ENCODE measurements at places on chromosomes 5 and 9. TPM values are rescaled to one million over a fixed set of nuclear protein-coding genes. Genes with fewer than 3 reads are reported as not detected.
A peak's percentile ranks its signal among the peaks of the same experiment; 100 is the strongest.

DNA sequence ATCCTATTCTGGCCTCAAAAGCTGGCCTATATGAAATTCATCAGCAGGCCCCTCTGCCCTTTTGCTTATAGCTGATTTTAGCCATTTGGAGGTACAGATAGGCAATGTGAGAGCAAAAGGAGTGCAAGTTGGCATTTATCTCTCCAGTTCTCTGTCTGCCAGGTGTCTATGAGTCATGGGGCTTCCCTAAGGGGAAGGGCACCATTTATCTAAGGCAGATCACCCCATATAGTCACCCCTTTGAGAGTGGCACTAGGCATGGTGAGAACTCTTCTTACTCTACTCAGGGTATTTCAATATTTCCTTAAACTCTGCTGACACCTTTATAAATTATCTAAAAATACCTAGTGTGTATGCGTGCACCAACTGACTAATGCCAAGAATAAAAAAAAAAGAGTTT is 314.7 kb upstream of the CDH6 start:
- no peak for DNase-seq
- no peaks in the 10 kb centered on the region for H3K27me3 ChIP-seq
- H3K27ac ChIP-seq, result no peak overlapping the region
- no peaks in the 10 kb centered on the region for H3K36me3 ChIP-seq
- H3K4me3 ChIP-seq, result no peak overlapping the region
- no peaks in the 10 kb centered on the region for H3K4me1 ChIP-seq

GRCh38 chr5:133669472-133669871 is 57.1 kb upstream of the FSTL4 start:
- H3K27ac ChIP-seq, result no peak overlapping the region
- H3K36me3 ChIP-seq, result no peaks in the 10 kb centered on the region
- no peaks in the 10 kb centered on the region for H3K27me3 ChIP-seq
- peak; percentile 9 for DNase-seq
- H3K4me3 ChIP-seq, result no peak overlapping the region
- H3K4me1 ChIP-seq, result peaks cover 3% of the 10 kb centered on the region

GRCh38 chr9:113990570-113990907 is 87.6 kb downstream of the AMBP start:
- DNase-seq, result no peak
- no peaks in the 10 kb centered on the region for H3K27me3 ChIP-seq
- no peak overlapping the region for H3K27ac ChIP-seq
- no peaks in the 10 kb centered on the region for H3K4me1 ChIP-seq

- no peaks in the 10 kb centered on the region for H3K36me3 ChIP-seq
- H3K4me3 ChIP-seq, result no peak overlapping the region
- DNase-seq, result no peak
- H3K4me1 ChIP-seq, result no peaks in the 10 kb centered on the region
Measured at GRCh38 chr9:20566401-20566800, 55.9 kb downstream of the MLLT3 start.

DNA sequence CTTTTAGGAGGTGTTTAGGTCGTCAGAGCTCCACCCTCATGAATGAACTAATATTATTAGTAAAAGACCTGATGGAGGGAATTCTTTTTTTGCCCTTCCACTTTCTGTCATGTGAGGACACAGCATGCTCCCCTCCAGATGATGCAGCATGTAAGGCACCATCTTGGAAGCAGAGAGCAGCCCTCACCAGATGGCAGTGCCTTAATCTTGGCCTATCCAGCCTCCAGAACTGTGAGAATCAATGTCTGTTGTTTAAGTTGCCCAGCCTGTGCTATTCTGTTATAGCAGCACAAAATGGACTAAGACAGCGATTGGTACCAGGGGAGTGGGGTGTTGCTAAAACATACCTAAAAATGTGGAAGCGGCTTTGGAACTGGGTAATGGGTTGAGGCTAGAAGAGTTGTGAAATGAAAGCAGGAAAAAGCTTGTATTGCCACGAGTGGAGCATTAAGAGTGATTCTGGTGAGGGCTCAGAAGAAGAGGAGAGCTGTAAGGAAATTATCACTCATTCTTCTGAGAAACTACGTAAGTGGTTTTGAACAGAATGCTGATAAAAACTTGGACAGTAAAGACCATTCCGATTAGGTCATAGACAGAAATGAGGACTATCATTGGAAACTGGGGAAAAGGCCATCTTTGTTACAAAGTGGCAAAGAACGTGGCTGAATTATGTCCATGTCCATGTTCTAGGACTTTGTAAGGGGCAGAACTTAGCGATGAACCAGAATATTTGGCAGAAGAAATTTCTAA is 28.6 kb downstream of the PTPDC1 start:
- H3K27me3 ChIP-seq, result no peaks in the 10 kb centered on the region
- no peak overlapping the region for H3K4me3 ChIP-seq
- DNase-seq, result no peak
- H3K36me3 ChIP-seq, result no peaks in the 10 kb centered on the region

GRCh38 chr9:19163631-19164030 is 36.3 kb upstream of the PLIN2 start:
- no peaks in the 10 kb centered on the region for H3K4me1 ChIP-seq
- H3K27me3 ChIP-seq, result no peaks in the 10 kb centered on the region
- no peaks in the 10 kb centered on the region for H3K36me3 ChIP-seq
- no peak overlapping the region for H3K27ac ChIP-seq
- no peak for DNase-seq

DNA sequence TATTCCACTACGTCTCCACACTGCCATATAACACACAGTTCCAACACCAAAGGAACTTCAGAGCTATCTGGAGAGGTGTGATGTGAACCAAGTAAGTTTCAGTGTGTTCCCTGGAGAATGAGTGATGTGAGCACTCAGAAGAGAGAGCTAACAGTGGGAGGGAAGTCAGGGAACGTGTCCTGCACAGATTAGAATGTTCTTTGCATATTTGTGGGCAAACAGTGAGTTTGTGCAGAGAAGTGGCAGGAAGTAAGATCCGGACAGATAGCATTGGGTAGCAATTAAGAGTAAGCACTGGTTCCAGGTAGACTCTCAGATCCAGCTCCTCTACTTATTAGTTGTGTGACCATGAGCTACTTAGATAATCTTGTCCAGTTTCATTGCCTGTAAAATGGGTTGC is 206.4 kb downstream of the PDZD2 start:
- no peak overlapping the region for H3K27ac ChIP-seq
- H3K4me3 ChIP-seq, result no peak overlapping the region
- H3K4me1 ChIP-seq, result no peaks in the 10 kb centered on the region
- no peaks in the 10 kb centered on the region for H3K36me3 ChIP-seq
- H3K27me3 ChIP-seq, result no peaks in the 10 kb centered on the region

DNA sequence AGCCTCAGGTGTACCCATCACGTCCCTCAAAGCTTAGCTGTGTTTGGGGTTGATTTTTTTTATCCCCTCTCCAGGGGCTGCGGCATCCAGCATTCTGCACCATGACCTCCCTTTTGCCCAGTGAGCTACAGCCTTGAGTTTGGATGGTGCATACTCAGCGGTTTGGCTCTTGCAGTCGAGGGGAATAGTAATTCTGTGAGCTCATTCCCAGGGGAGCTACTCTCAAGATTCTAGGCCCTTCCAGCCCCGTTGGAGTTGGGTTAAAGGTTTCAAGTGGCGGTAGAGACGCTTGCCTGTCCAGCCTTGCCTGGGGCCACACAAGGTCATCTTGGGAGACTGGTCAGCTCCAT is 102.2 kb upstream of the SPRY4 start:
- no peaks in the 10 kb centered on the region for H3K27me3 ChIP-seq
- no peaks in the 10 kb centered on the region for H3K4me1 ChIP-seq
- peak; percentile 58 for DNase-seq
- no peaks in the 10 kb centered on the region for H3K36me3 ChIP-seq

The OR2S2 gene
- total RNA-seq, result not detected

The KCNV2 gene
- 2.0 TPM for total RNA-seq

The DMRT3 gene
- total RNA-seq, result not detected

The SPATA6L gene
- 1.9 TPM for total RNA-seq

The OR1L8 gene
- total RNA-seq, result not detected

The SPATA24 gene
- 11.7 TPM for total RNA-seq
